ENCODE measurements at places on chromosomes 5 and 9. TPM values are rescaled to one million over a fixed set of nuclear protein-coding genes. Genes with fewer than 3 reads are reported as not detected.

DNA sequence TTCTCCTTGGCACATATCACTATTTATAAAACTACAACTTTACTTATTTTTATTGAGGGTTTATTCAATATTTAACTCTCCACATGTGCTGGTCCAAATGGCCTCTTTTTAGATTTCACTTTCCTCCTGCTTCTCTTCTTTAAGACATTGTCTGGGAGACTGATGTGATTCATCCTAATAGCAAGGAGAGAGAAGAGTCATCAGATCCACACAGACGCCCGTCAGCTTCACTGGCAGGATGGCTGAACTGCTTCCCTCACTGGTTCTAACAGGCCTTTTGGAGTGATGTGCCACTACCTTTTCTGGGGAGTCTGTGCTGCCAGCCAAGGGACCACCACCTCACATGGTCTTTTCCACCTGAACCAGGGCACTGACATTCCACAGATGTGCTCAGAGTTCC lies 16.5 kb upstream of the ROR2 start:
- DNase-seq, result no peak

Gene STPG3
- not detected for total RNA-seq

Gene MARCHF11
- total RNA-seq, result not detected

DNA sequence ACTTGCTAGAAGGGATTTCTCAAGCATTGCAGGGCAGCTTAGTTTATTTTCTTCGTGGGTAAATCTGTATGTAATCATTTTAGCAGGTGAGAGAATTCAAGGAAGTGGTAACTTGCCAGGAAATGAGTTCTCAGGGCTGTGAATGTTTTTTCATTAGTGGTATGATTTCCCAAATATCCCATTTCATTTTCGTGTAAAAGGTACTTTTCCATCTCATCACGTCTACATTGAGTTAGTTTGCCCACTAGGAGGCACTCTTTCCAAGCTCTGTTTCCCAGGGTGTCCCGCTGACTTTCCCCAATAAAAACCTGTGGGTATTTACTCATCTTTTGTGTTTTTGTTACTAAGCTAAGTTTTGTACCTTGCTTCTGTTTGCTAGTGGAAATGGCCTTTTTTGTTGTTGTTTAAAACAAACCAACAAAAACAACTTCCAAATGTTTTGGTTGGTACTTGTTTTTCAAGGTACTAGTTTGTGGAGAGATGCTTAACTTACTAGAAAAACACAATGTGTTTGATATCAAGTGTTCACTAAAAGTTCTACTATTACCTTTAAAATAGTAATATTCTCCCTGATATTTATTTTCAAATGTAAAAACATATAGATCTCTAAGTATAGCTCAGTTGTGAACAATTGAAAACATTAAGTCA lies 373.6 kb downstream of the ADGRV1 start:
- DNase-seq, result peak; percentile 89

Gene CCDC180
- 0.13 TPM for total RNA-seq

Gene PCDHGB2
- 0.26 TPM for total RNA-seq

Gene RARS1
- total RNA-seq, result 54.2 TPM

Gene GADD45G
- total RNA-seq, result 1.3 TPM

DNA sequence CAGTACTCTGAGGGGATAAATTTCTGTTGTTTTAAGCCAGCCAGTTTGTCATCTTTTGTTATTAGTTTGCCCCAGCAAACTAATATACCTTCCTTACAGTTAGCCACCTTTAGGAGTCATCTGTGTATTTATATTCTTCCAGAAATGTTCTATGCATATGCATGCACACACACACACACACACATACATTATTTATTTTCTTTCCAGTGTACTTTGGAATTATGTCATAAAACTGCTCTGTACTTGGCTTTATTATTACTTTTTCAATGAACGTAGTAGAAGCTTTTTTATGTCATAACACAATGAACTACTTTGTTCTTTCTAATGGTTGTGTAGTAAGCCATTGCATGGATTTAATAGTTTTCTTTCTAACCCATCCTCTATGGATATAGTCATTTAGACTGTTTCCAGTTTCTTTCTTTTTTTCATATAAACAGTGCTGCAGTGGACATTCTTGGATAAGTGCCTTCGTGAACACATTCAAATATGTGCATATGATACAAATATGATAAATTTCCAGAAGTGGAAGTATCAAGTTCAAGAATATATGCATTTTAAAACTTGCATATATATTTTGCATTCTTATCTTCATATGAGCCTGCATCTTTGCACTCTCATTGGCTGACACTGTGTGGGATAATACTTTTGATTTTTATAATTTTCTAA lies 26.6 kb upstream of the DAB2 start:
- DNase-seq, result no peak

DNA sequence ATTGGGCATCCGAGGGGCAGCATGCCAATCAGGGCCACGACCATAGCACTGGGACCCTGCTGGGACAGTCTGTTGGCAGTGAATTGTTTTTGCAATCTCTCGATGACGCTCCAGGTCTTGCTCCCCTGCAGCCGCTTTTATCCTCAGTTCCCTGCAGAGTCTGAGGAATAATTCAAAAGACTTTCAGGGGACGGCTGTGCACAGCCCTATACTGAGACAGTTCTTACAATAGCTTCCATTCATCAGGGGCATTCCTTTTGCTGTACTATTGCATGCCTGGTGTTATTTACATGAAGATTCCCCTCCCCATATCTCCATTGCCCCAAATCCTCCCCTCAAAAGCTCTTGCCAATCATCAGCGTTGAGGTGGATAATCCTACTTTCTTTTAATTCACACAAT lies 163.3 kb upstream of the WWC1 start:
- no peak for DNase-seq

- DNase-seq, result no peak
Observed at GRCh38 chr9:74526215-74526614, 29.1 kb downstream of the RORB start.

Gene BTNL9
- 36.7 TPM for total RNA-seq

GRCh38 chr5:121795511-121795910 lies 56.2 kb upstream of the FTMT start:
- DNase-seq, result no peak

DNA sequence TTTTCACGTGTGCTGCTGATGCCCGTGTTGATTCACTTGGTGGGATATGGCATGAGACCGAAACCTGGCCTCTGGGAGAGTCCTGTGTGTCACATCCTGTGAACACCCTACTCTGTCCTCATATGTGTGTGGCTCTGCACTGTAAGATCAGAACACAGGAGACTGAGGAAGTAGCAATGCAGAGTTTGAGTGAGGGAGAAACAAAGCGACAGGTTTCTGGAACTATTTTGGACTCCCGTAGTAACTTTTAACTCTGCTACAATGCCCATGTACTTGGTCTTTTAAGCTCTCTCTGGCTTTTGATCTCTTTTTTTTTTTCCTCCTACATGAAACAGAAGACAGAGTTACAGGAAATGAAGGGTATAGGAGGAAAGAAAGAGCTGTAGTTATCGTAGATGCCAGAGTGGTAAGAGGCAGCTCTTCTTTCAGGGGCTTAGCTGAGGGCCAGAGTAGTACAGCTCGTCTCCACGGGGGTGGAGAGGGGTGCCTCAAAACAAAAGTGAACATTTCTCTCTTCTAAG lies 26.6 kb downstream of the GRAMD2B start:
- no peak for DNase-seq

DNA sequence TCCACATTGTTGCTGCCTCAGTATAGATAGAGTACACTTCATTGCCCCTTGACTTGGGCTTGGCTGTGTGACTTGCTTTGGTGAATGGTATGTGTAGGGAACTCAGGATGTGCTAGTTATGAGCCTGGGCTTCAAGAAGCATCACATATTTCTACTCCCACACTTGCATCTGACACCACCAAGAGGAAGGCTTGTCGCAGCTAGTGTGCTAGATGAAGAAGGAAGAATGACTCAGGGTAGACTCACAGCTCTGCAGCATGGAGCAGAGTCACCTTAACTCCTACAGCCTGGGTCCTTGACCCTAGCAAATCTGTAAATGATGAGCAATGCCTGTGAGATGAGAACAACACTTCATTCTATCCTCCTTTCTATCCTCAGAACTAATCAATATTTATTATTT lies 261.8 kb downstream of the ASTN2 start:
- DNase-seq, result no peak

DNA sequence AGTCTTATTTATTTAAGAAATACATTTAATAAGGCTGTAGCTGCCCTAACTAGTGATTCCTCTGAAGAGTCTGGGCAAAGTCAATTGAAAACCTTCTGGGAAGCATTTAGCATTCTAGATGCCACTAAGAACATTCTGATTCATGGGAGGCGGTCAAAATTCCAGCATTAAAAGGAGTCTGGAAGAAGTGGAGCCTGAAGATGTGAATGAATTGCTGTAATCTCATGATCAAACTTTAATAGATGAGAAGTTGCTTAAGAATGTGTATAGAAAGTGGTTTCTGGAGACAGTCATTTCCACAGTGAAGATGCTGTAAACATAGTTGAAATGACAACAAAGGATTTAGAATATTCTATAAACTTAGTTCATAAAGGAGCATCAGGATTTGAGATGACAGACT lies 61.4 kb downstream of the WDR41 start:
- no peak for DNase-seq

Gene ARSI
- total RNA-seq, result not detected
